ENCODE measurements at places on chromosomes 2 and 18.
A peak's percentile ranks its signal among the peaks of the same experiment; 100 is the strongest.

GRCh38 chr2:60453301-60453700 lies 100.2 kb downstream of the BCL11A start:
- no peaks in the 10 kb centered on the region for H3K27me3 ChIP-seq

GRCh38 chr2:38438133-38438882 lies 61.2 kb upstream of the ATL2 start:
- H3K36me3 ChIP-seq: no peaks in the 10 kb centered on the region
- DNase-seq: no peak
- peaks cover 37% of the 10 kb centered on the region for H3K27me3 ChIP-seq

DNA sequence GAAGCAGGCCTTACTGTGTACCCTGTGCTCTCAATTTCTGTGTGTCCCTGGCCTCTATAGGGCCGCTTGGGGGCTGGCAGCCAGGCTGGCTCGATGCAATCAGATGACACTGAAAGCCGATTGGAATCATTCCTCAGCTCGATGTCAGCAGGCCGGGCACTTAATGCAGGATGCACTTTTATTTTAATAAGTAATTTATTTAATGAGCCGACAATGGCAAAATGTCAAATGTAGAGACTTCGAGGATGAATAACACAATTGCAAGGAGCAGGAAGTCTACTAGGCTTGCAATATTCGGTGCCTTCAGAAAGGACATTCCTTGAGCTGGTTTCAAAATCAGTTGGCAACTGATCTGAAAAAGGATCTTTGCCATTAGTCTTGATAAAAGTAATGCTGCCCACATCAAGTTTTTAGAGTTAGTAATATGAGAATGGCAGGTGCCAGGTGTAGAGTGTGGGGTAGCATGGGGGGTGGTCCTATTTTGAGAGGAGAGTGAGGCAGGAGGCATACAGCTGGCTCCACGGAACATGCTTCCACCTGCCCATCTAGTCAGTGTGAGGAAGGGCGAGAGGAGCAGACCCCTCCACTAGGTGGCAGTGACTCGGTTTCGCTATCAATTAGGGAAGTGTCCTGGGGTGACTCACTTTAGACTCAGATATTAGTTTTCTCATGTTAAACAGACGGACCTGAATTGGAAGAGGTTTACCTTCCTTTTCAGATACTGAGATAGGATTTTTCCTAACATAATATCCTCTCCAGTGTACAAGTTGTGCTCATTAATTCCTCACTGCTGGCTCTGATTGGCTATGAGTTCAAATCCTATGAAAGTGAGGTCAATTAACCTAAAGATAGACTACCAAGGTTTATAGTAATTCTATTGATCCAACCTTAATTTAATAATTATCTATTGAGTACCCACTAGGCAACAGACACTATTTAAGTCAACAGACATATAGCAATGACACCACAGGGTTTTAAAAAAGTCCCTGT lies 80.9 kb downstream of the NABP1 start:
- H3K36me3 ChIP-seq: peaks cover 1% of the 10 kb centered on the region
- peaks cover 6% of the 10 kb centered on the region for H3K27me3 ChIP-seq
- peak; percentile 55 for DNase-seq
- no peak overlapping the region for H3K4me3 ChIP-seq

GRCh38 chr2:114046866-114047435 lies 157.1 kb downstream of the ACTR3 start:
- no peak overlapping the region for H3K27ac ChIP-seq

DNA sequence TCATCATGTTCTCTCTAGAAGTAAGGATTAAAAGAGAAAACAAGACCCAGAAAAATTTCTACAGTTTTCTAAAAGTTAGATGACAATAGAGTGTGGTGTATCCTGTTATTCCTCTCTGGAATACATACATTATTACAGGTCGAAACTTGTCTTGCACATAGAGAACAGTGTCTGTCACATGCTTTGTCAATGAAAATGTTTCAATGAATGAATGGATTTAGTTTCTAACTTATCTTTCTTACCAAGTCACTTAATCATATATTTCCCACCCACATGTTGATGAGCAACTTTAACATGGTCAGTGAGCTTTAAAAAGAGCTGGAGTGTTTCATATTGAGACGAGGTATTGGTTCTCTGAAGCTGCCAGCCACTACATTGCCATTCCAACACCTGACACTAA lies 4.3 kb downstream of the DSG4 start:
- no peak overlapping the region for H3K27ac ChIP-seq
- DNase-seq: no peak
- H3K27me3 ChIP-seq: no peaks in the 10 kb centered on the region
- no peaks in the 10 kb centered on the region for H3K4me1 ChIP-seq

GRCh38 chr2:28707592-28707991 lies 44.0 kb upstream of the PPP1CB start:
- H3K27me3 ChIP-seq: no peaks in the 10 kb centered on the region
- DNase-seq: no peak
- peaks cover 7% of the 10 kb centered on the region for H3K4me1 ChIP-seq
- peaks cover 2% of the 10 kb centered on the region for H3K36me3 ChIP-seq
- no peak overlapping the region for H3K27ac ChIP-seq

DNA sequence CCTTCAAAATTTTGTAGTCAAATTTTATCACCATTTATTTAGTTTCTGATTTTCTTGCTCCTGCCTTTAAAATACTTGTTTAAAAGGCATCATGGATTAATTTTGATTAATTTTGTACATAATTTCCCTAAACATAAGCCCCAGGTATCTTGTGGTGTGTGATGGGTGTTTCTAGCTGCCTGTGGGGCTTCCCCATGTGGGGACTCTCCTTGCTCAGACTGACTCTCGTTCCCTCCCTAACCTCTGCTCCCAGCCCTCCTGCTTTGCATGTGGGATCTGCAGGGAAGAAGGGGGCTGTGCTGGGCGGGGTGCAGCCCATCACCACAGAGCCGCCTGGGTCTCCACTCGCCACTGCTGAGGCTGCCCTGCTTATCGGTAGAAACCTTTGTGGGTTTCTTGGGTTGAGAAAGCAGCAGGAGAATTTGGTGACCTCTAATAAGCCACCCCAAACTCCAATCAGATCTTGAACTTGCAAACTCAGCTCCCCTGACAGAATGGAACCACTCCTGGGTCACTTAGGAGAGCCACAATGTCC lies 72.5 kb downstream of the MRPS9 start:
- H3K4me1 ChIP-seq: no peaks in the 10 kb centered on the region
- no peak overlapping the region for H3K4me3 ChIP-seq
- H3K27me3 ChIP-seq: no peaks in the 10 kb centered on the region

DNA sequence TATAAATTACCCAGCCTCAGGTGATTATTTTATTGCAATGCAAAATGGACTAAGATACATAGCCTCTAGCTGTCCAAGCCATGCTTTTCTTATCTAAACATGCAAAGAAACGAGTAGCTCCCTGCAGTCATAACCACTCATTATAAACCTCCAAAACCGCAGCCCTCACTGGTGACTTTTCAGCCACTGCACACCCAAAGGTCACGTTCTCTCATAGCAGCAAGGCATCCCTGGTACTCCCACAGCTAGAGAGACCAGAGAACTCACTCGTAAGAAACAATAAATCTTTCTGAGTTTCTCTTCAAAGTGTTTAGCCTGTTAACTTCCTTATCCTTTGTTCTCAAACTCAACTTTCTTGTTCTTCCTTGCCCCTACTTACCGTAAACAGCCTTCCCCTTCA lies 28.5 kb upstream of the RALBP1 start:
- peaks cover 5% of the 10 kb centered on the region for H3K36me3 ChIP-seq
- no peaks in the 10 kb centered on the region for H3K4me1 ChIP-seq
- H3K4me3 ChIP-seq: no peak overlapping the region
- H3K27ac ChIP-seq: no peak overlapping the region

GRCh38 chr2:232741972-232742371 lies 34.4 kb downstream of the KCNJ13 start:
- H3K4me1 ChIP-seq: no peaks in the 10 kb centered on the region
- DNase-seq: no peak
- H3K27ac ChIP-seq: no peak overlapping the region
- no peak overlapping the region for H3K4me3 ChIP-seq
- H3K27me3 ChIP-seq: no peaks in the 10 kb centered on the region

DNA sequence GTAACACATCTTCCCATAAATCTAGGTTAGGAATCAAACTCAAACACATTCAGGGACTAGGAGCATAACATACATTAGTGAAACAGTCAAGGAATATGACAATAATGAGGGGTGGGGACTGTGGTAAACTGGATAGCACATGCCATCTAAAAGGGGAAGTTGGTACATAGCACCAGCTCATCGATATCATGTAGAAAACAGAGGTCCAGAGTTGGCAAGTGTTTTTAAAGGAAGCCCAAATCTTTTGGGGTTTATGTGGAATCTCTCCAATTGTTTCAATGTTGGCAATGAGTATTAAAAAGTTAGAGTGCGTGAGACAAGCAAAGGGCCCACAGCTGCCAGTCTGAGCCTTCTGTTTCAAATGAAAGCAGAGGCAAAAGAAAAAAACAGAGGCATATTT lies 24.4 kb downstream of the KLF7 start:
- H3K27me3 ChIP-seq: peaks cover 6% of the 10 kb centered on the region
- no peak for DNase-seq
- H3K27ac ChIP-seq: no peak overlapping the region
- H3K4me3 ChIP-seq: no peak overlapping the region
- H3K4me1 ChIP-seq: peaks cover 55% of the 10 kb centered on the region
- H3K36me3 ChIP-seq: no peaks in the 10 kb centered on the region

DNA sequence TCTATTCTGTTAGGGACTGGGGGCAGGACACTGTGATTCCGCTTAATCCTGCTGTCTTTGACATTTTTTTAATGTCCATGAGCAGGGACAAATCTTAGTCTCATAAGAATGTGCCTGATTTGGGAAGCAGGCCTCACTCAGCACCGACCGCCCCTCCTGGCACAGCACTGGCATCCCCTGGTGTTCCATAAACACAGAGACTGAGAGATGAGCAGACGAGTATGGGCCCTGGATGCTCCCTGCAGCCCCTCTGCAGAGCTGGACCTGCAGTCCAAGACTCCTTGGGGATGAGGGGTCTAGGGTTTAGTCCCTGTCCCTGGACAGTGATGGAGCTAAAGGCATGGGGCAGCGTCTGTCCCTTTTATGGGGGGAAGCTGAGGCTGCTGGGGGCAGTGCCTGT lies 81.6 kb downstream of the NDUFA10 start:
- H3K4me1 ChIP-seq: peaks cover 11% of the 10 kb centered on the region
- H3K27ac ChIP-seq: no peak overlapping the region
- H3K27me3 ChIP-seq: no peaks in the 10 kb centered on the region
- no peak for DNase-seq
- no peak overlapping the region for H3K4me3 ChIP-seq

DNA sequence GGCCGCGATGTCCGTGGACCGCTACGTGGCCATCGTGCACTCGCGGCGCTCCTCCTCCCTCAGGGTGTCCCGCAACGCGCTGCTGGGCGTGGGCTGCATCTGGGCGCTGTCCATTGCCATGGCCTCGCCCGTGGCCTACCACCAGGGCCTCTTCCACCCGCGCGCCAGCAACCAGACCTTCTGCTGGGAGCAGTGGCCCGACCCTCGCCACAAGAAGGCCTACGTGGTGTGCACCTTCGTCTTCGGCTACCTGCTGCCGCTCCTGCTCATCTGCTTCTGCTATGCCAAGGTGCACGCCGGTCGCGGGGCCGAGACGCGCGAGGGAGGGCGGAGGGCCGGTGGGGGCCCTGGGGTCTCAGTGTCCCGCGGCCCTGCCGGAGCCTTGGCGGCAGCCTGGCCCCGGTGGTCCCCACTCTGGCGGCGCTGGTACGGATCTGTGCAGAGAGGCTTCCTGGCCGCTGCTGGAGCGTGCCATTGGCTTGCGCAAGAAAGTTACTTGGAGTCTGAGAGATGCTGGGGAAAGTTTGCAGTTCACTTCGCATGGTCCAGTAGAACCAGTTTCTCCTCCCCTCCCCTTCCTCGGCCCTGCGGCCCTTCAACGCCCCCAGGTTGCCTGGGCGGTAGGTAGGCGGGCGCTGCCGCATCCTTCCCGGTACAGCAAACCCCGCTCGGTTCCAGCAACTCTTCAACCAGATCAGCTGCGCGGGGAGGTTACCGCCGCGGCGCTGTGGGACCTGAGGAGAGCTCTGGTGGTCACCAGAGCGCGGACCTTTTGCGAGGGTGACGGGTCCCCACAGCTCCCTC lies 1.5 kb downstream of the GALR1 start:
- H3K4me3 ChIP-seq: peak overlapping the region; percentile 85
- DNase-seq: no peak
- H3K4me1 ChIP-seq: peaks cover 16% of the 10 kb centered on the region
- no peak overlapping the region for H3K27ac ChIP-seq
- peaks cover 76% of the 10 kb centered on the region for H3K27me3 ChIP-seq

DNA sequence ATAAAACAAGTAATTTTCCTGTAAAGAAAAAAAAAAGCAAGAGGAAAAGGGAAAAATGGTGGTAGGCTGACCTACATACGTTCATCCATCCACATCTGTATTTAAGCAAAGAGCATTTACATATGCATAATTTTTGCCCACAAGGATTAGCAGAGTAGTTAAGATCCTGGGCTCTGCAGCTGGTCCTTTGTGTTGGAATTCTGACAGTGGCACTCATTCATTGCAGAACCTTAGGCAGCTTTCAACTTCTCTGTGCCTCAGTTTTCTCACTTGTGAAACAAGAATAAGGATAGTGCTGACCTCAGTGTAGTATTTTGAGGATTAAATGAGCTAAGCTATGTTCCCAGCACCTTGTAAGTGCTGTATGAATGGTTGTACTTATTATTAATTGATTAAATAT lies 211.3 kb downstream of the ARL4C start:
- peaks cover 5% of the 10 kb centered on the region for H3K36me3 ChIP-seq
- H3K4me3 ChIP-seq: no peak overlapping the region
- DNase-seq: no peak
- peaks cover 49% of the 10 kb centered on the region for H3K4me1 ChIP-seq
- no peak overlapping the region for H3K27ac ChIP-seq

- no peak for DNase-seq
- H3K4me3 ChIP-seq: no peak overlapping the region
- no peaks in the 10 kb centered on the region for H3K27me3 ChIP-seq
- no peaks in the 10 kb centered on the region for H3K36me3 ChIP-seq
Observed at GRCh38 chr2:25576596-25576995, 96.8 kb downstream of the DTNB start.

GRCh38 chr18:54529444-54529843 lies 61.6 kb upstream of the DYNAP start:
- no peak overlapping the region for H3K27ac ChIP-seq
- DNase-seq: no peak
- no peaks in the 10 kb centered on the region for H3K36me3 ChIP-seq
- no peaks in the 10 kb centered on the region for H3K4me1 ChIP-seq

DNA sequence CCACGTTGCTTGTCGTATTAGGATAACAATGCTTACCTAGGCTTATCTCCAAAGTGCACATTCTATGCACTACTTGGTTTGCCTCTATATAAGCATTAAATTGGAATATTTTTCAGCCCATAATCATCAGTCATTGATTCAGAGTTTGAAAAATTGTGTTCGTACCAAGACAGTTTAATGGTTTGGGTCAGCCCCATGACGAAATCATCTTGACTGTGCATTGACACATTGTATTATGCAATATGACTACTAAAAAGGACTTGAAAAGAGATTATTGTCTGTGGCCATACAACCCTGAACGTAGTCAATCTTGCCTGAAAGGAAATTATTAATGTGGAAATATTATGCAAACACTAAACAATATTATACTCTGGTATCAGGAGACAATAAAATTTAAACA lies 141.3 kb downstream of the EML6 start:
- no peaks in the 10 kb centered on the region for H3K36me3 ChIP-seq
- H3K27ac ChIP-seq: no peak overlapping the region
- peaks cover 13% of the 10 kb centered on the region for H3K4me1 ChIP-seq
- H3K4me3 ChIP-seq: no peak overlapping the region

GRCh38 chr2:159267921-159268320 lies 18.6 kb downstream of the WDSUB1 start:
- no peak overlapping the region for H3K4me3 ChIP-seq
- DNase-seq: no peak
- H3K36me3 ChIP-seq: peaks cover 7% of the 10 kb centered on the region
- no peaks in the 10 kb centered on the region for H3K27me3 ChIP-seq
- H3K27ac ChIP-seq: no peak overlapping the region
